ENCODE measurements at places on chromosomes 4 and X.

DNA sequence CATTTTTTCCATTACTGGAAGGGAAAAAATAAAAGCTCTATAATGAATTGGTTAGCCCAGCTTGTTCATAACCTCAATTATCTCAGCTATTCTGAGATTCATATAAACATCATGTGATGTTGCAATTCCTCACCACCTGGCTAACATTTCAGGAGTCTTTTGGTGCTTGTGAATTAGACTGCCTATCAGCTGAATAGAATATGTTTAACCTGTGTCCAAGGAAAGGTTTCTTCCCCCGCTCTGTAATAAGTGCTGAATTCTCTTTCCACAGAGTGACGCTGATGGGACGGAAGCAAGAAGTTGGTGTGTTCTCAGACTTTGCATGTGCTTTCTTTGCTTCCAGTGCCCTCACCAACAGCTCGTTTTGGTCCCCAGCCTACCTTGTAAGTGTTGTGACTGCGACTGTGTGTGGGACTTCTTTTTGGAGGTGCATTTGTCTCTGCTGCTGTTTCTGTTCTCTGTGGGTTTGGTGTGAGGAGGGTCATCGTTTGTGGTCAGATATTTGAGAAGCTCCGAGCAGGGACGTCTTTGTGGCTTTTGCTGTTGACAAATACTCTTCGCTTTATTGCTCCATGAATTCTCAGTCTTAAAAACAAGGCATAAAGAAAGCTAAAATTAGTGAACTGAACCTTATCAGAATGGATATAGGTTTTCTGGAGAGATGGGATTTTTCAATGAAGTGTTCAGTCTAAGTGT lies 61.7 kb downstream of the PPARGC1A start:
- no peaks in the 10 kb centered on the region for H3K36me3 ChIP-seq
- H3K27ac ChIP-seq = no peak overlapping the region
- no peaks in the 10 kb centered on the region for H3K4me1 ChIP-seq

GRCh38 chrX:2596555-2597255 lies 94.4 kb upstream of the CD99 start:
- H3K4me1 ChIP-seq = peaks cover 6% of the 10 kb centered on the region
- peaks cover 28% of the 10 kb centered on the region for H3K36me3 ChIP-seq
- no peak overlapping the region for H3K27ac ChIP-seq
- no peaks in the 10 kb centered on the region for H3K27me3 ChIP-seq
- no peak overlapping the region for H3K4me3 ChIP-seq

- peaks cover 21% of the 10 kb centered on the region for H3K4me1 ChIP-seq
- H3K27ac ChIP-seq = no peak overlapping the region
- H3K27me3 ChIP-seq = no peaks in the 10 kb centered on the region
- DNase-seq = no peak
- peaks cover 52% of the 10 kb centered on the region for H3K36me3 ChIP-seq
Measured at GRCh38 chr4:8240211-8241041, 29.1 kb upstream of the HTRA3 start.

- DNase-seq = no peak
- no peak overlapping the region for H3K27ac ChIP-seq
- no peaks in the 10 kb centered on the region for H3K36me3 ChIP-seq
- no peaks in the 10 kb centered on the region for H3K27me3 ChIP-seq
Measured at GRCh38 chr4:181018913-181019312, 1224.3 kb upstream of the TENM3 start.

DNA sequence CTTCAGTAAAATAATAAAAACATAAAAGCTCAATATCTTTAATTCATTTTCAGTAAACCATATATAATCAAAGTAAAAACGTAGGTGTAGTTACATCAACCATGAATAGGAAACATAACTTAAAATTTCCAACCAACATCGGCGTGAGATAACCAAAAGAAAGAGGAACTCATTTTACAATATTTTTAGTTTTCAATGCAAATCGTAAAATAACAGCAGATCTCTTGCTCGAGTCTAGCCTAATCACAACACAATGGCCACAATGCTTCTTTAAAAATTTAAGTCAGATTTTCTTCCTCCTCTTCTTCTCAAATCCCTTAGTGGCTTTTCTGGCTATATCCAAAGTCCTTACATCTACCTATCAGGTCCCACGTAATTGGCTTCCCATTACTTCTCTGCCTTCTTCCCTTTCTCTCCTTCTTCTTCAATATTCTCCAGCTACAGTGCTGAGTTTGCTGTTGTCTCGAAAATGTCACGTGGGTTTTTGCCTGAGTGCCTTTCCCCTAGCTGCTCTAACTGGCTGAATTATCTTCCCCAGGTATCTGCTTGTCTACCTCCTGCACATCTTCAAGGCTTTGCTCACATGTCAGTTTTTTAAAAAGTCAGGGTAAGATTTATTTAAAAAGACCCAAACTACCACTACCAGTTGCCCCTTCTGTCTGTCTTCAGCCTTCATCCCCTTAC lies 90.9 kb upstream of the BANK1 start:
- H3K36me3 ChIP-seq = no peaks in the 10 kb centered on the region
- H3K27ac ChIP-seq = peak overlapping the region; percentile 90
- H3K27me3 ChIP-seq = no peaks in the 10 kb centered on the region
- peaks cover 53% of the 10 kb centered on the region for H3K4me1 ChIP-seq
- peak overlapping the region; percentile 77 for H3K4me3 ChIP-seq

GRCh38 chrX:6021316-6022091 lies 207.2 kb downstream of the NLGN4X start:
- H3K4me1 ChIP-seq = no peaks in the 10 kb centered on the region
- no peak for DNase-seq
- peaks cover 5% of the 10 kb centered on the region for H3K27me3 ChIP-seq
- no peak overlapping the region for H3K27ac ChIP-seq
